ENCODE measurements at places on chromosomes 4 and X.

DNA sequence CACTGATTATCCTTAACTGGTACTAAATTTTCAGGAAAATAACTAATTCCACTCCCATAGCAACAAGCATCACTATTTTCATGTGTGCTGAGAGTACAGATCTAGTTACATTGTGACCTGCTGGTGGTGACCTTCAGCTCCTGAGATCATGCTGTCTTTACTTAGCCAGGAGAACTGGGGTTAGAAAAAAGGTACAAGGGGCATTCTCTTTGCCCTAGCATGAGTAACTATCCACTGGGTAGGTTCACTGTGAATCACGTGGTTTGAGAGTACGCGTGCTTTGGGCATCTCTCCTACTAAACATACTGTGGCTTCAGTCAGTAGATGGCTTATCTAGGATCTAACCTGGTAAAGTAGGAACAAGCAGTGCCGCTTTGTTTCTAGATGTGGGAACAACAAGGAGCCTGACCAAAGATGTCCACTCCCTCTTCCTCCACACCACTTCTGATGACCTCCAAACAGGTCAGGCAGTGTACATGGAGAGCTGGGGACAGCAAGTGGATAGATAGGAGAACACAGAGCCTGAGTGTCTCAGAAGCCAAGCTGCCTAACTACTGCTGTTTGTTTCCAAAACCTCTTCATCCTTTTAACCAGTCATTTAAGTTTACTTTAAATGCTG lies 90.2 kb downstream of the CBR4 start:
- DNase-seq, result no peak

- DNase-seq, result no peak
Measured at GRCh38 chrX:32525234-32525633, 686.1 kb downstream of the DMD start.

GRCh38 chr4:70724463-70724862 lies 2.7 kb downstream of the RUFY3 start:
- no peak for DNase-seq

DNA sequence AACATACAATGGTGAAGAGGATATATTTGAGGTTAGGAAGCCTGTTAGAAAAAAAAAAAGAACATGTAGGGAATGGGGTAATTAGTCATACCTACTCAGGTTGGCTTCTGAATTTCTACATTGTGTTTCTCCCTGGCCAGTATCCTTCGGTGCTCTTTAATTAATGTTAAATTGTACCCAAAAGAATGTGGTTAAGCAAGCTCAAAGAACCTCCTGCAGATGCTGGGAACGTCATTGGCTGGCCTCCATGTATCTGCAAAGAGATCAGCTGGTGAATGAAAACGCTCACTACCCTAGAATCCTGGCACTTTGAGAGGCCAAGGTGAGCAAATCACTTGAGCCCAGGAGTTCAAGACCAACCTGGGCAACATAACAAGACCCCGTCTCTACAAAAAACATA lies 942.3 kb upstream of the PRKX start:
- DNase-seq, result no peak

DNA sequence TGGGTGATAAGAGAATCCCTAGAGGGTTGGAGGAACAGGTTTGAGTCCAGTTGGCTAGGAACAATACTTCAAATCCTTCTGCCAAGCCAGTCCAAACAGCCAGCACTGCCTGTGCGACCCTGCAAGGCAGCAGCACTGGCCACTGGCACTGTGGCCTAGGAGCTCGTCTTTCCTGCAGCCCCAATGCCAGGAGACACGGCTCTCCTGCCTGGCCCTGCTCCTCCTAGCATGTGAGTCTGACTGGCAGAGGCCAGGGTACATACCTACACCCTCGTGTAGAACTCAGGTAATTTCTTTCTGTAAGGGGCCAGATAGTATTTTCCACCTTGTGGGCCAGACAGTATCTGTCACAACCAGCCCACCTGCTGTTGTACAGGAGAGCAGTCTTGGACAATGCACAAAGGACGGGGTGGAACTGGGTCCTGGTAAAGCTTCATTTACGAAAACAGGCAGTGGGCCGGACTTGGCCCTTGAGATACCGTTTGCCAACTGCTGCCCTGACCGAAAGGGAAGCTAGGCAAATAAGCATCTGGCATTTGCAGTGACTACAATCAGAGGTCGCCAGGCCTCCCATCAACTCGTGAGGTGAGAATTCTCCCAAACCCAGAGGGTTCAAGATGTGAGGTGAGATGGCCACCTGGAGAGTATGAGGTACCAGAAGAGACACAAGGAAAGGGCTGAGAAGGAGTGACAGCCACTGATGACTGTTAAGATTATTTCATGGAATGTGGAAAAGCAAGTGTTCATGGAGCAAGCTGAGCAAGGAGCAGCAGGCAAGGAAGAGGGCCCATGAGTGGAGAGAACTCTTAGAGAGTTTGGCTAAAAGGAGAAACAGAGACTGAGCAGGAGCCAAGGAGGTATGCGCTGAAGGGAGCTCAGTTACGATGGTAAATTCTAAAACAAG lies 29.8 kb upstream of the IRAK1 start:
- DNase-seq, result no peak

DNA sequence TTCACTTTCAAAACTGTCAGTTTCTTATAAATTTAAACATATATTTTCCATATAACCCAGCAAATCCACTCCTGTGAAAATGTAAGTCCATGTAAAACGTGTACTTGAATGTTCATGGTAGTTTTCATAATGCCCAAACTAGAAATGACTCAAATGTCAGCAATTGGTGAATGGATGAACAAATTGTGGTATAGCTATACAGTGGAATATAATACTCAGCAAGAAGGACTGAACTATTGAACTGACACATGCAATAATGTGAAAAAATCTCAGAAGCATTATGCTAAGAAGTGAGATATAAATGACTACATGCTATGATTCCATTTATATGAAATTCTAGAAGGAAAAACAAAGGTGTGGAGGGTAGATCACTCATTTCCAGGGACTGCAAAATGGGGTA lies 52.2 kb downstream of the USP53 start:
- no peak for DNase-seq

- no peak for DNase-seq
Measured at GRCh38 chrX:140274811-140275525, 229.9 kb downstream of the SOX3 start.

GRCh38 chrX:65720381-65720964 lies 53.0 kb downstream of the MSN start:
- no peak for DNase-seq

- DNase-seq, result no peak
Measured at GRCh38 chr4:156476359-156476758, 495.2 kb downstream of the PDGFC start.

GRCh38 chr4:90889171-90889570 lies 762.0 kb downstream of the CCSER1 start:
- no peak for DNase-seq

DNA sequence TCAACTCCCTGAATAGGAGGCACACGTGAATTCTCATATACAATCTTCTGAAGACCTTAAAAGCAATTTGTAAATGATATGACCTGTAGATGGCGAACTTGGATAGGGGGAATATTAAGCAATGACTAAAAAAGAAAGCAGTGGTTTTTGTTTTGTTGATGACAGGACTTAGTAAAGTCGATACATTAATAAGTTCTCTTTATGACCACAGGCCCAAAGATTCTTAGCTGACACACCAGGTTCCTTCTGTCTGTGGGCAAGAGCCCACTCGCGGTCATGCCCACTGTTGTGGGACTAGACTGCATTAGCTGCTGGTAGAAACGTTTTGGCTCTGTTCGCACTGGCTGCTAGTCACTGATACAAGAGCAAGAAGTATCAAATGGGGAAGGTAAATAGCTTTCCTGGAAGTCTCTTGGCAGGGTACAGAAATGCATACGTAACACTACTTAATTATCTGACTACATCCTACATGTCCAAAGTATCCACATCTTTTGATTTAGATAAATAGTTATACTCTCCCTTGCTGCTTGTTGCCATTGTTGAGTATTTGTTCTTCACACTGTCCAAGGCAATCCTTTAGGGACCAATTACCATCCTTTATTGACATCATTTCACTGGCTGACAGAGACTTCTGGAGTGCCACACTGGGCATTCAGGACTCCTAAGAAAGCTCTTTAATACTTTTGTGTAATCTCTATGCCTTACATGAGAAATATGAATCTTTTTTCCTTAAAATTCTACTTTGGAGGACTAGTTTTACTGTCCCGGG lies 31.0 kb downstream of the ALPK1 start:
- no peak for DNase-seq

DNA sequence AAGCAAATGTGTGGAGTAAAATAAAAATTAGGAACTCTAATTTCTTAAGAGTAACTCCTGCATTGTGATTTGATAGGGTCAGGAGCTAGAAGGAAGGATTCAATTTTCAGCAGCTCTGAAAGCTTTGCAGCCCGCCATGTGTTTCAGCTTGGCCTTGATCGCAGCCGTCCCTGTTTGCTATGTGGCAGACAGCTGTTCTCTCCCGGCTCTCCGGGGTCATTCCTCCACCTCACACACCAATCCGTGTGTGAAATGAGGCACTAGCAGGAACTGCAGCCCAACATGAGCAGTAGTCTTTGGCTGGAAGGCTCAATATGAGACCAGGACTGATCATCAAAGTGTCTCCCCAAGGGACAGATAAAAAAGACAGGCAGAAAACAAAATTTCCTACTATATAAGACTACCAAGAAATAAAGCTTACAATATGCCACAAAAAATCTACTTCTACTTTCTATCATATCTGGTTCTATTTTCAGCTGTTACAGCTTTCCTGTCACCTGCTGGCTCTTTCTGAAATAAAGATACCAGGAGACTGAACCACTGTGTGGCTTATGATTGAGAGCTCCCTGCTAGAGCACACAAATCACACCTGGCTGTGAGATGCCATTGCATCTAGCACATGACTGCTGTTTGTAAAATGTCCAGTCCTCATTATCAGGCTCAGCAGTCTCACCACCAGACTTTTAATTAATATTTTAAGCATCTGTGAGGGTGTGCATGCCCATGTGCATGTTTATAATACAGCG lies 44.1 kb upstream of the SEC24B start:
- no peak for DNase-seq

Data from thoracic aorta (tissue), 2 donors.